Colonic mucosa (tissue), 4 donors: ENCODE measurements at places on chromosomes 5 and 9. TPM values are rescaled to one million over a fixed set of nuclear protein-coding genes. Genes with fewer than 3 reads are reported as not detected.

GRCh38 chr5:175223291-175223690 is 220.7 kb downstream of the DRD1 start:
- no peaks in the 10 kb centered on the region for H3K27me3 ChIP-seq
- H3K27ac ChIP-seq = no peak overlapping the region
- DNase-seq = no peak
- no peaks in the 10 kb centered on the region for H3K36me3 ChIP-seq

DNA sequence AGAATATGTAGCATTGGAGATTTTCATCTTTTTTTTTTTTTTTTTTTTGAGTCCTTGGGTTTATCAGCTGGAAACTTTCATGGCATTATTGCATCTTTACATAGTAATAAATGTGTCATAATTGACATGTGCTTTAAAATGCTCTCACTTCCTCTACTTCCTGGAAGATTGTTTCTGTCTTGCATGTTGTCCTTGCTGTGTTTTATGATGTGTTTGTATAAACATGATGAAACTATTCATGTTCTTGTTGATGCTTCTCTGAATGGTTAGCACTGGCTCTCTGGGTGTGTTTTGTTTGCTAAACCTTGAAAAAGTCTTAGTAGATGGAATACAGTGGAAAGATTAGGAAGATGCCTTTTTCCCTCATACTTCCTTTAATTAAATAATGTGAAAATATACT is 87.9 kb downstream of the IQGAP2 start:
- H3K4me3 ChIP-seq = no peak overlapping the region
- no peaks in the 10 kb centered on the region for H3K27me3 ChIP-seq
- no peak for DNase-seq
- H3K27ac ChIP-seq = no peak overlapping the region
- H3K36me3 ChIP-seq = no peaks in the 10 kb centered on the region

DNA sequence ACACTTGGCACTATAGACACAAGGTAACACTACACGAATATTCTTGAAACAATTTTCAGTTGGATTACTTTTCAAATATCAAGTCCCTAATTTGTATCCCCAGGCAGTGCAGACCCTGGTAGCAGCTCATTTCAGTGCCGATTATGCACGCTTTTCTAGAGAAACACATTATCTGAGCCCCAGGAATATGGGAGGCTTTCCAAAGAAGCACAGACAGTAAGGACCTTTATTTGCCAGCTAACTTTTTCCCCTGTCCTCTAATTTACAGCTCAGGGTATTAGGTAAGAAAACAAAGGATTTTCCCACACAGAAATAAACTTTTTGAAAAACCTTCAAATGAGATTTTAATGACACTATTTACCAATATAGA is 852.3 kb upstream of the DMAC1 start:
- no peak overlapping the region for H3K27ac ChIP-seq
- no peak overlapping the region for H3K4me3 ChIP-seq
- H3K27me3 ChIP-seq = no peaks in the 10 kb centered on the region
- H3K4me1 ChIP-seq = no peaks in the 10 kb centered on the region
- no peaks in the 10 kb centered on the region for H3K36me3 ChIP-seq

DNA sequence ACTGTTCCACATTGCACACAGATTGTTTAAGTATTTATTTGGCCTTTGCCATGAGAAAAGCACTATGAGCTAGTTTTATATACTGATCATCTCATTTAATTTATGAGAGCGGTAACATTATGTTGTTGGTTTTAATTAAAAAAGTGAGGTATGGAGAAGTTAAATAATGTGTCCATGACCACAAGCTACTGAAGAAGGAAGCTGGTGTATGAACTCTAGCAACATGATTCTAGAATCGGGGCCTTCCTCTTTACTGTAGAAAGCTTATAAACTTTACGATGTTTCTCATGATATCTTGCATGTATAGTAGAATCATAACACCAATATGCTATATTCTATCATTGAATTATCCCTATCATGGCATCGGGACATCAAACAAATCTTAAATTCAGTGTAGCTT is 52.9 kb upstream of the CDH18 start:
- H3K4me3 ChIP-seq = no peak overlapping the region
- no peaks in the 10 kb centered on the region for H3K4me1 ChIP-seq
- H3K27me3 ChIP-seq = no peaks in the 10 kb centered on the region
- no peaks in the 10 kb centered on the region for H3K36me3 ChIP-seq

GRCh38 chr5:118723021-118723338 is 265.4 kb downstream of the DTWD2 start:
- DNase-seq = no peak
- no peak overlapping the region for H3K27ac ChIP-seq
- H3K27me3 ChIP-seq = no peaks in the 10 kb centered on the region
- no peak overlapping the region for H3K4me3 ChIP-seq
- no peaks in the 10 kb centered on the region for H3K4me1 ChIP-seq

DNA sequence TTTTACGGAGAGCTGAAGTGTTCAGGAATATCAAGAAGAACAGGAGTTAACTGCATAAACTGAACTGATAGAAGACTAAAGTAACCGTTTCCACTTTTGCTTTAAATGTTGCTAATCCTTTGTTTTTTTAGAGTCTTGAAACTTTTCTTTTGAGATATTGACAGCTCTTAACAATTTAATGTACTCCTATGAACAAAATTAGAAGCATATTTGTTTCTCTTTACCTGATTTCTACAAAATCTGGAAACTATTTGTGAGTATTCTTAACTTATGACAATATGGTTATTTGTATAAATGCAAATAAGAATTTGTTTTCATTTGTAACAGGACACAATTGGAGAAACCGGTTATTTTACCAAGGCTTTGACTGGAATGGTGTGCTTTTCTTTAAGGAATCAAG is 89.5 kb upstream of the FAM120A start:
- no peak overlapping the region for H3K4me3 ChIP-seq
- no peak for DNase-seq
- H3K4me1 ChIP-seq = no peaks in the 10 kb centered on the region

DNA sequence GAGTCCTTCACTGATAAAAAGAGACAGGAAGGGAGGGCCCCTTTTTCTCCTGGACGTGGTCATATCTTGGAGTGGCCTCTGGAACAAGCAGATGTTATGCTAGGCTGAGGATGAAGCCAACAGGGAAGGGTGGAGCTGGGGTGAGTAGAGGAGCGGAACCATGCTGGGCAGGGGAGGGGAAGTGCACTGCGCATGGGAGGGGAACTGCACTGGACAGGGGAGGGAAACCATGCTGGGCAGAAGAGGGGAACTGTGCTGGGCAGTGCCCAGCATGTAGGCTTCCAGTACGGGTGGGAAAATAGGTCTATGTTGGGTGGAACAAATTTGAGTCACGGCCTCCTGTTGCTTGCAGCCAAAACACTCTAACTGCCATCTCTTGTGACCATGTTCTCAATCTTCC is 19.3 kb upstream of the IRX4 start:
- H3K27ac ChIP-seq = no peak overlapping the region
- DNase-seq = no peak
- no peak overlapping the region for H3K4me3 ChIP-seq
- no peaks in the 10 kb centered on the region for H3K36me3 ChIP-seq
- H3K4me1 ChIP-seq = no peaks in the 10 kb centered on the region
- no peaks in the 10 kb centered on the region for H3K27me3 ChIP-seq

DNA sequence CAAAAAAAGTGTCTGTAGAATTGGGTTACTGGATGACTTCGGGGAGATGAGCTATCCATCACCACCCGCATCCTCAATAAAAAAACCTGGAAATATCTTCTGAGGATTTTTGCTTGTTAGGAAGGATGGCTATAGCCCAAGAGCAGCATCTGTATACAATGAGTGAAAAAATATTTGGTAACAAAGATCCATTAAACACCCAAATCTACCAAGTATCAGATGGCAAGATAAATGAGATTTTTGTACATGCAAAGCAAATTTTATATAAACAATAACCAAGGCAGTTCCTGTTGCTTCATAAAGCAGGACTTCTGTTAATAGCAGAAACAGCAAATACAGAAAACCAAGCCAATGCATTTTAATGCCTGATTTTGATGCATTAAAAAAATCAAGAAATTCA is 166.6 kb downstream of the SLC28A3 start:
- no peak for DNase-seq
- H3K27ac ChIP-seq = no peak overlapping the region
- no peaks in the 10 kb centered on the region for H3K36me3 ChIP-seq

DNA sequence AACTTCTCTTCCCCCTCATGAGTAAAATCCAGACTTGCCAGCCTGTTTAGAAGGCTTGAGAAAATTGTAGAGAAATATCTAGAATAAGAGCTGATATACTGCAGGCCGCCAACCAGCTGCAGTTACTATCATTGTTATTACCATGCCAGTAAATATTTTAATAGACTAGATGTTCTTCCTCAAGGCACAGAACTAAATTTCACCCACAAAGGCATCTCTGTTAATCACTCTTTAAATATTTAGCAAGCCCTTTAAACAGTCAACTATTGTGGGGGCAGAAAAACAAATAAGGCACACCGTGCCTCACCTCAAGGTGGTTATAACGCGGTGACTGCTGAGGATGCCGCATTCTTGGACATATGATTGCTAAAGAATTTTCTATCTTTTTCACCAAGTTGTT is 147.0 kb downstream of the SPOCK1 start:
- no peak overlapping the region for H3K4me3 ChIP-seq
- no peak overlapping the region for H3K27ac ChIP-seq
- DNase-seq = no peak

DNA sequence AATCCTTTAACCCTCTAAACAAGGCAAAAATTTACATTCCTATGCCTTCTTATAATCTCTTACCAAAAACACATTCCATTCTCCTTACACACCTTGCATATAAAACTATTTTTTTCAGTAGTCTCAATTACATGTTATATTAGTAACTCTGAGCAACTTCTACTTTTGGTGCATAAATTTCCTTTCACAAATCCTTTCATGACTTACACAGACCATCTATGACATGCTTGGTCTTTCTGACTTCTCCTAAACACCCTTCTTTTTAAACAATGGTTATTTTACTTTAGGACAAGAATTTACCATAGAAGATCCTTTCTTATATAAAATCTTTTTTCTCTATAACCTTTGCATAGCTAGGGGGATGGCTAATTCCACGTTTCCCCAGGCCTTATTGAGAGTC is 208.0 kb upstream of the ARRDC3 start:
- no peak overlapping the region for H3K4me3 ChIP-seq
- H3K27me3 ChIP-seq = no peaks in the 10 kb centered on the region
- H3K4me1 ChIP-seq = no peaks in the 10 kb centered on the region
- no peak overlapping the region for H3K27ac ChIP-seq
- DNase-seq = no peak
- H3K36me3 ChIP-seq = no peaks in the 10 kb centered on the region

DNA sequence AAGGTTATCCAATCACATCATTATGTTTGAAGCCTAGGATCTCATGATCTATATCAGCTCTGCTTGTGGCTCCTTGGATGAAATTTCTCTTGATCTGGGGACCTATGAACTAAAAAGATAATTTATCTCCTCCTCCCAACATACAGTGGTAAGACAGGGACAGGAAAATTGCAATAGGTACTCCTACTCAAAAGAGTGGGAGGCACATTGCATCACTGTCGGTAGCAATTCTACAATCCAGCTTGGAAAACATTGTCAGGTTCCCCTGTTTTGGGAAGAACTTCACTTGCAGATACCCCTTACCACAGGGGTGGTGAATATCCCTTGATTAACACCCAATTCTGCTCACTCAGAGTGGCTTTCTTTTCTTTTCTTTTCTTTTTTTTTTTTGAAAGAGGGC is 107.7 kb downstream of the HSPA4 start:
- H3K27ac ChIP-seq = no peak overlapping the region
- no peaks in the 10 kb centered on the region for H3K4me1 ChIP-seq
- DNase-seq = no peak
- H3K36me3 ChIP-seq = no peaks in the 10 kb centered on the region
- no peaks in the 10 kb centered on the region for H3K27me3 ChIP-seq

DNA sequence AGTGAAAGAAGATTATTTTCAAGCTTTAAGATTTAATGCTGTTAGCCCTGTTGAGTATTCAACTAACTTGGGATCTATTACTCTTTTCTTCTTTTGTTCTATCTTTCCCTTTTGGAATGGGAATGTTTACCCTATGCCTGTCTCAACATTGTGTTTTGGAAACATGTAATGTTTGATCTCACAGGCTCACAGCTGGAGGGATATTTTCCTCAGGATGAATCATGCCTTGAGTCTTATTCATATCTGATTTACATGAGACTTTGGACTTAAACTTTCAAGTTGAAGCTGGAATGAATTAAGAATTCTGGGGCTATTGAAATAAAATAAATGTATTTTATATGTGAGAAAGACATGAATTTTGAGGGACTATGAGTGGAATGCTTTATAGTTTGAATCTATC is 607.8 kb upstream of the PTGER4 start:
- no peak overlapping the region for H3K27ac ChIP-seq
- no peaks in the 10 kb centered on the region for H3K27me3 ChIP-seq
- no peaks in the 10 kb centered on the region for H3K4me1 ChIP-seq
- H3K4me3 ChIP-seq = no peak overlapping the region

DNA sequence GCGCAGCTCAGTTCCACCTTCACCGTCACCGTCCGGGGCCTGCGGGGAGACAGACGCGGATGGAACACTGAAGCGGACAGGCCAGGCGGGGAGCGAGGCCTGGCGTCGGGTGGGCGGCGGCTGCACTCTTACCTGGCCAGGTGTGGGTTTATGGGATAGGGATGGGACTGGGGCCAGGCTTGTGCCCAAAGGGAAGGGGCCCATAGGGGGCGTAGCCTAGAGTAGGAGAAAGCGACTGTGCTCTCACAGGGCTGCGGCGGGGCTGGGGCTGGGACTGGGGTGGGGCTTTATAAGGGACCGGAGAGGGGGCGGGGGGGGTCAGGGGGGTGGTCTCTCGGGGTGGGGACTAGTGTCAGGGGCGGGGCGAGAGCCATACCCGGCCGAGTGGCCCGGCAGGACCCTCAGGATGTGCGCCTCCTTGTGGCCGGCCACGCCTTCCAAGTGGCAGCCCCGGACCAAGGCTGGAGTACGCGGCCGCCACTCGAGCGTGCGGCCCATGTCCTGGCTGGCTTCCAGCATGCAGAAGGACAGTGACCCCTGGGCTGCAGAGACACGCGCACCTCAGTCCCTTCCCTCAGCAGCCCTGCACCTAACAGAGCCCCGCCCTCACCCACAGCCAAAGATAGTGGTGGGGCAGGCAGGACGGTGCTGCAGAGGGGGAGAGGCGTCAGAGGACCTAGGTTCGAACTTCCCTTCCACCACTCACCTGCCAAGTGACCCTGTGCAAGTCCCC is 22.8 kb downstream of the FPGS start:
- no peak overlapping the region for H3K27ac ChIP-seq
- H3K27me3 ChIP-seq = no peaks in the 10 kb centered on the region
- H3K4me3 ChIP-seq = no peak overlapping the region
- no peaks in the 10 kb centered on the region for H3K36me3 ChIP-seq
- H3K4me1 ChIP-seq = no peaks in the 10 kb centered on the region

GRCh38 chr9:28396058-28396457 is 822.8 kb upstream of the C9orf72 start:
- no peaks in the 10 kb centered on the region for H3K27me3 ChIP-seq
- H3K4me1 ChIP-seq = no peaks in the 10 kb centered on the region
- no peak overlapping the region for H3K27ac ChIP-seq
- H3K4me3 ChIP-seq = no peak overlapping the region

- no peak overlapping the region for H3K4me3 ChIP-seq
- no peak for DNase-seq
- H3K27ac ChIP-seq = no peak overlapping the region
These were observed 131.9 kb downstream of the CWC27 start for GRCh38 chr5:64900618-64901017.

GRCh38 chr5:32195265-32195664 is 21.1 kb upstream of the GOLPH3 start:
- no peaks in the 10 kb centered on the region for H3K27me3 ChIP-seq
- no peaks in the 10 kb centered on the region for H3K36me3 ChIP-seq
- no peak overlapping the region for H3K27ac ChIP-seq
- H3K4me1 ChIP-seq = no peaks in the 10 kb centered on the region

SH3TC2 gene
- total RNA-seq = 2.5 TPM

OR2K2 gene
- total RNA-seq = not detected

DMRTA1 gene
- total RNA-seq = 1.6 TPM

DBH gene
- total RNA-seq = not detected
